ENCODE measurements at places on chromosomes 12 and 14.

- peak; percentile 32 for DNase-seq
Observed at GRCh38 chr12:101697930-101698799, 725 bp downstream of the CHPT1 start.

DNA sequence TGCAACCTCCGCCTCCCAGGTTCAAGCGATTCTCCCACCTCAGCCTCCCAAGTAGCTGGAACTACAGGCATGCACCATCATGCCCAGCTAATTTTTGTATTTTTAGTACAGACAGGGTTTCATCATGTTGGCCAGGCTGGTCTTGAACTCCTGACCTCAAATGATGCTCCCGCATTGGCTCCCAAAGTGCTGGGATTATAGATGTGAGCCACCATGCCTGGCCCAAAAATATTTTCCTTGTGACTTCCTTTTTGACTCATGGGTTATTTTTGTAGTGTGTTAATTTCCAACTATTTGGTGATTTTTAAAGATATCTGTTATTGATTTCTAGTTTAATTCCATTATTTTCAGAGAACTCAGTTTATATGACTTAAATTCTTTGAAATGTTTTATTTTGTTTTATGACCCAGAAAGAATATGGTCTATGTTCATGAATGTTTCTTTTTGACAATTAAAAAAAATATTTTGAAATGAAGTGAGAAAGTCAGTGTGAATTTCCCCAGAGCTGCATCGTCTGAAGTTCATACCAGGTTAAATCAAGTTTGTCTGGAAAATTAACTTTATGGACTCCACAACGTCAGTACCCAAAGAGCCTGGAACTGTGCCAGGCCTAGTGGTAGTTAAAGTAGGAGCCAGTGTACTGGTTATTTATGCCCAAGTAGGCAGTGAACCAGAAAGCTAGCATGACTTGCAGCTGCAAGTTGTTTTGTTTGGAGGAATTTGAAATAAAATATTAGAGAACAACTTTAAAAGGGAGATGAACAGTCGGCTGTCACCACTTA, 2.8 kb upstream of the CDKL1 start:
- DNase-seq, result no peak

GRCh38 chr14:55688566-55688965, 108.6 kb downstream of the KTN1 start:
- no peak for DNase-seq

GRCh38 chr14:93974833-93975232, 1.5 kb downstream of the ASB2 start:
- no peak for DNase-seq

- no peak for DNase-seq
Observed at GRCh38 chr12:19978193-19978592, 390.1 kb upstream of the PDE3A start.

- no peak for DNase-seq
Observed at GRCh38 chr12:2009623-2010022, 5.4 kb upstream of the DCP1B start.

DNA sequence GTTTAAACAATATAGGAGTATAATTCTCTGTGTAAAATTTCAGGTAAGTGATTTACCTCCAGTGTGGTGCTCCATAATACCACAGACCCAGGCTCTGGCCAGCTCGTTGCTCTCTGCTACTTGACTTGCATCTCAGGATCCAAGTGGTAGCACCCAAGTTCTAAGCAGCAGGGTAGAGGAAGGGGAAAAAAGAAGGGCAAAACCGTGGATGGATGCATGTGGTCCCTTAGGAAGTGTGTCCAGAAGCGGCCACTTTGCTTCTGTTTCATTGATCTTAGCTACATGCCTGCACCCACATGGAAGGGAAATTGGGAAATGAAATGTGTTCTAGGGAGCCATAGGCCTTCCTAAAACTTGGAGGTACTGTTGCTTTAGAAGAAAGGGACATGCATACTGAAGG, 48.6 kb upstream of the HMGA2 start:
- DNase-seq, result no peak

GRCh38 chr12:132520421-132521199, 30.7 kb downstream of the FBRSL1 start:
- no peak for DNase-seq

DNA sequence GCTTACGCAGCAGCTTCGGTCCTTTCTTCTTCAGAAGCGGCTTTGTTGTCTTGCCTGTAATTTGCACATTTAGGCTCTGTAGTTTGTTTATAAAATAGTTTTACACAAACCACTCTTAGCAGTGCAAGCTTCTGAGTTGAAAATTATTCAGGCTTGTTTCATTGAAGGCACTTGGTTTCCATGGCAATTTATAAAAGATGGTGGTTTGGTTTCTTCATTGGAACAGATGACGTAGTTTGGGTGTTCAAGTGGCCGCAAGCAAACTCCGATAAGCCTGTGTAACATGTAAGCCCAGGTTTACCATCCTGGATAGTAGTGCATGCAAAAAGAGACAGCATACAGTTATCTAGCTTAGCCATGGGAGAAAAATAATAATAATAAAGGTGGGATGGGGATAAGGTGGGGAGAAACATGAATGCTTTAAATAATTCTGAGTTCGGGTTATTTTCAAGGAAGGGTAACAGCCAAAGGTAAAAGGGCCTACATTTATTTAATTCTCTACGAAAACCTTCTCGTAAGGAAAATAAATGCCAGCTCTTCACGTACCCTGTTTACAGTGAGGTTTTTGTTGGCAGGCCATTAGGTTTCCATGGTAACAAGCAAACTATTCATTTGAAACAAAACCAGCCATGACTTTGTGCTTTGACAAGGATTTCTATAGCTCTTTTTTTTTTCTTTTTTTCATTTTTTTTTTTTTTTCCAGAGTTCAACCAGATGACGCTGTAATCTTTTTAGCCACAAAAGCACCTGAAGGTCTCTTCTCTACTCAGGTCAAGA, 189.6 kb upstream of the RPL10L start:
- no peak for DNase-seq

- DNase-seq, result peak; percentile 57
Observed at GRCh38 chr12:117875744-117876435, 92.9 kb downstream of the KSR2 start.

GRCh38 chr14:102180248-102180998, 40.7 kb downstream of the WDR20 start:
- DNase-seq, result no peak

- no peak for DNase-seq
Observed at GRCh38 chr12:65657635-65658034, 166.6 kb upstream of the HMGA2 start.

GRCh38 chr12:57165741-57166140, 18.3 kb upstream of the LRP1-AS start:
- no peak for DNase-seq

GRCh38 chr12:121981456-121981855, 40.2 kb upstream of the BCL7A start:
- DNase-seq, result no peak

GRCh38 chr12:100539202-100539601, 34.3 kb upstream of the GAS2L3 start:
- peak; percentile 22 for DNase-seq

GRCh38 chr14:35292770-35293561, 784 bp downstream of the PSMA6 start:
- DNase-seq, result no peak

DNA sequence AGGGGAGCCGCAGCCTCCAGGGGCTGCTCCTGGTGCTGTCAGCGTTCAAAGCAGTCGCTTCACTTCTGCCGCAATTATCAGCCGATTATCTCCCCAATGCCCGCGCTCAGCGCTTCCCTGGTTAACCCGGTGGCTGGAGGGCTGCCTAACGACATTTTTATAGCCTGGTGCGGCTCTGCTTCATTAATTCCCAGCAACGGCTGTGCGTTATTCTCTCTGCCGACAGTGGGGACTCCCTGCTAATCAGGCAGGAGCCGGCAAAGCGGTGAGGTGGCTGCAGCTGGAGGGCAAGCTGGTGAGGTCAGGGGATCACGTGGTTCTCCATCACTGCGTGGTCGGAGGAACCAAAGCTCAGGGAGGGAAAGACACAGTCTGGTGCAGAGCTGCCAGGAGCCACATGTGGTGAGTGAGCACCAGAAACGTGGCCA, 62.9 kb downstream of the GLRX5 start:
- DNase-seq, result peak; percentile 11

DNA sequence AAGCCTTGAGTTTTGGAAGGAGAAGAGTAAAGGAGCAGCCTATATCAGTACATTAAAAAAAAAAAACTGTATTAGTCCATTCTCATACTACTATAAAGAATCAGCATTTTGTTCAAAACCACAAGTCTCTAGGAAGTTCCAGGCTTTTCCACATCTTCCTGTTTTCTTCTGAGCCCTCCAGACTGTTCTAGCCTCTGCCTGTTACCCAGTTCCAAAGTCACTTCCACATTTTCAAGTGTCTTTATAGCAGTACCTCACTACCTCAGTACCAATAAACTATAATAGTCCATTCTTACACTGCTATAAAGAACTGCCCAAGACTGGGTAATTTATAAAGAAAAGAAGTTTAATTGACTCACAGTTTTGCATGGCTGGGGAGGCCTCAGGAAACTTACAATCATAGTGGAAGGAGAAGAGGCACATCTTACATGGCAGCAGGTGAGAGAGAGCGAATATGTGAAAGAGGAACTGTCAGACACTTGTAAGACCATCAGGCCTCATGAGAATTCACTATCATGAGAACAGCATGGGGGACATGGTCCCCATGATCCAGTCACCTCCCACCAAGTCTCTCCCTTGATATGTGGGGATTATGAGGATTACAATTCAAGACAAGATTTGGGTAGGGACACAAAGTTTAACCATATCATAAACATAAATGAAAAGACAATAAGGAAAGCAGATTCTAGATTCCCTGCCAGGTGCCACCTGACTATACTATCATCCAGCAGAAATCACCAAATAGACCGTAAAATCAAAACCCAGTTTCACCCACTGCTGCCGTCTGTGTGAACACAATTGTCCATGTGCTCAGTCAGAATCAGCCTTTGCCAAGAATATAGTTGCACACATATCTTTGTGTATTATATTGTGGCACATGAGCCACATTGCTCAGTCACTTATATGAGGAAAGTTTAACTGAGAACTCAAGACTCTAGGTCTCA, 27.8 kb downstream of the TOGARAM1 start:
- DNase-seq, result no peak

- no peak for DNase-seq
Observed at GRCh38 chr12:69732088-69732487, 6.6 kb upstream of the RAB3IP start.

GRCh38 chr12:1122786-1123185, 131.8 kb downstream of the ERC1 start:
- DNase-seq, result peak; percentile 10

- no peak for DNase-seq
Observed at GRCh38 chr14:102962111-102962627, 39.7 kb downstream of the AMN start.

- DNase-seq, result peak; percentile 66
Observed at GRCh38 chr14:99389174-99389826, 91.4 kb downstream of the SETD3 start.

GRCh38 chr14:73245480-73246325, 8.4 kb downstream of the PAPLN start:
- peak; percentile 73 for DNase-seq

GRCh38 chr12:58931518-58931917, 11.2 kb upstream of the LRIG3 start:
- DNase-seq, result no peak

DNA sequence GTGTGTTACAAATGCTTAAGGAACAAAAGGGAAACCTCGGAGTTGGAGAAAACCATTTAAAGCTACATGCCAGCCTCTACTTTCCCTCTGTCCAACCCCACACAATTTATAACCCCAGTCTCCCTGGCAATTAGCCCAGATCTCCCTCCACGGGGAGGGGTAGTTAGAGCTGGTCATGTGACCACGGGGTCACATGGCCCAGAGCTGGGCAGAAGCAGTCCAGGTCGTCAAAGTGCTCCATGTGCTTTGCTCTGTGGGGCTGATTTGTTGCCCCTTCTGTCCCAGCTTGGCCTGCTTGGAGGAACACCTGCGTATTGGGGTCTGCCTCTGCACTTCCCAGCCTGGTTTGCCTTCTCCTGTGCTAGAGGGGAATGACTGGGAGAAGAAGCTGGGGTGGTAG, 219.1 kb downstream of the RBM19 start:
- no peak for DNase-seq
